ENCODE measurements at places on chromosomes 1 and 21. TPM values are rescaled to one million over a fixed set of nuclear protein-coding genes. Genes with fewer than 3 reads are reported as not detected.
A peak's percentile ranks its signal among the peaks of the same experiment; 100 is the strongest.

GRCh38 chr21:21101911-21102310 is 103.7 kb downstream of the NCAM2 start:
- DNase-seq: no peak

YY1AP1 gene
- 35.2 TPM for total RNA-seq

DNA sequence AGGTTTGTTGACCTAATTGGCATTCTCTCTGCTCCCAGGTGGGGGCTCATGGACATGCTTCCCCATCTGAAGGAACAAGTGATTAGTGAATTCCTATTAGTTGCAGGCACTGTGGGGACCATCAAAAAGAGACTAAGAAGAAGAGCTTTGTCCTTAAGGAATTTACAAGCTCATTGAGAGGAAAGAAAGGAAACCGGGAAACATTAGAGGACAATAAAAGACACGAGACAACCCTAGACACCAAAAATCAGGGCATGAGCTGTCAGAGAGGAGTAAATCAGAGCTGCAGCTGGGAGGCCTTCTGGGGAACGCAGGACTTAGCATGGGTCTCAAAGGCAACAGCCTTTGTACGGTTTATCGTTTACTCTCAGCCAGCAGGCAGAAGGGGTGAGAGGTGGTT is 45.1 kb downstream of the BACE2 start:
- DNase-seq: no peak

TNFRSF4 gene
- total RNA-seq: not detected

DNA sequence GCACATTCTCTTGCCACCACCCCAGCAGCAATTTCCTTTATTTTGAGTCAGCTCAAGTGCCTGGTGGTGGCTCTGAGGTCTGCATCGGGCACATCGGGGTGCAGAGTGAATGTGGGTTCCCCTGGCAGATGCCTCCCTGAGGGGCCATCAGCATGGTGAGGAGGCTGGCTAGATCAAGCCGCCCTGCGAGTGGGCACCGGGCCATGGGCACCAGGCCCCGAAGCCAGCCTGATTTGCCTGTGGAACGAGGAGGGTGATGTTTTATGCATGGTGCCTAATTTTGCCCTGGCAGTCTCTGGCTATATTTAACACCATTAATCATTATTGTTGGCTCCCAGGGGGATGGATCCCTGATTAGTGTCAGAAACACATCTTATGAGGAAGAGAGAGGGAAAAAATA is 36.3 kb downstream of the ACTL8 start:
- no peak for DNase-seq

- no peak for DNase-seq
These were observed 2.0 kb downstream of the EFHD2 start for GRCh38 chr1:15411593-15412137.

- DNase-seq: peak; percentile 83
These were observed 40.6 kb downstream of the AKNAD1 start for GRCh38 chr1:108816049-108816893.

RNU1-1 gene
- 4,441 TPM for total RNA-seq

DNA sequence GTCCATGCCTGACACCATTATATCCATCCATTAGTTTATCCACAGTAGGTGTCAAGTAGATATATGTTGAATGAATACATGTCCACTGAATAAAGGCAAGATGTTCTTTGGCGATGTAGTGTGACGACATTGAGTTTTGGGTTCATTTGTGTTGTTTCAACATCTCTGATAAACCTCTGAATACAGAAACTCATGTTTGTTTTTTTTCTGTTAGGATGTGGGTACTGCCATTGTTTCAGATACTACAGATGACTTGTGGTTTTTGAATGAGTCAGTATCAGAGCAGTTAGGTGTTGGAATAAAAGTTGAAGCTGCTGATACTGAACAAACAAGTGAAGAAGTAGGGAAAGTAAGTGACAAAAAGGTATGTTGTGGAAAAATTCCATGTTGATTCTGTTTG is 28.1 kb downstream of the MDM4 start:
- DNase-seq: peak; percentile 66

Measured in foreskin keratinocyte (primary cell).